D341Med (cell line): ENCODE measurements at places on chromosomes 4 and X.

GRCh38 chrX:151974336-151975227 is at the start of gene GABRE:
TSS of gene GABRE (minus strand) at chrX:151974676. CDS start at chrX:151974625, 51 bp downstream.
- DNase-seq = no peak

GRCh38 chrX:17413228-17413627 is 38.2 kb downstream of the NHS start:
- no peak for DNase-seq

GRCh38 chrX:74923942-74924448 is 1.3 kb downstream of the NEXMIF start:
- DNase-seq = no peak

DNA sequence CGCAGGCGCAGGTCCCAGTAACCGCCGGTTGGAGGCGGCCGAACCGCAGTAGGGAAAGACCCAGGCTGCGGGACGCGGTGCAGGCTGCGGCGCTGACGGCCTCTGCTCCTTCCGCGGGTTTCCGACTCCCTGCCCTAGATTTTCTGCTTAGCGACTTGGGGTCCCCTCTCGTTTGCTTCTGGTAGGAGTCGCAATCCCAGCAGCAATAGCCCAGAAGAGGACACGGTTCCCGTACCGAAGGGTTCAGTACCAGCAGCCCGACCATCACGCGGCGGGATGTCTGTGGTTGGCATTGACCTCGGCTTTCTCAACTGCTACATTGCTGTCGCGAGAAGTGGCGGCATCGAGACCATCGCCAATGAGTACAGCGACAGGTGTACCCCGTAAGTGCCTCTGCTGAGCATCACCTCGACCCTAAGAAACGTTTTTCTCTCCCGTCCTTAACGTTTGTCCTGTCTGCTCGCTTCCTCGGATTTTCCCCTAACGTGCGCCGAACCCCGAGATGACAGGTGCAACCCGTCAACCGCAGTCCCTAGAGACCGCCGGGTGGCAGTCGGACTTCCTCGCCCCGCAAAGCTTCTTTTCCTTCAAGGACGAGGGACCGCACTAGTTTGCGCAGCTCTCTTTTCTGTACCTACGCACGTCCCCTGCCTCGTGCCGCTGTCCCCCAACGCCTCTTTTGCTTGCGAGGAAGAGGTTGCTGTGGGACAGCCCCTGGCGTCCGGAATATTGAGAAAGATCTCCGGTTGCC is at the start of gene HSPA4L:
TSS of gene HSPA4L (plus strand) at position 48 of the 751 bp plus-strand sequence. CDS start at position 277, 229 bp downstream.
- peak; percentile 77 for DNase-seq

DNA sequence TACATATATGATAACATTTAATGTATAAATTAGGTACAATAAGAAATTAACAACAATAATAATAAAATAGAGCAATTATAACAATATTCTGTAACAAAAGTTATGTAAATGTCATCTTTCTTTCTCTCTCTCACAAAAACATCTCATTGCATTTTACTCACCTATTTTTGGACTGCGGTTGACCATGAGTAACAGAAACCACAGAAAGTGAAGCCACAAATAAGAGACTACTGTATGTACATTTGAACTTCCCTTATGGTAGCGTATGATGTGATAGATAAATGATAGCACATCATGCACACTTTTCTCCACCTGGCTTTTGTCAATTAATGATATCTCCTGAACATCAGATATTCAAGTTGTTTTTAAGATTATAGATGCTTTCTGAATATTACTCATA is 80.5 kb downstream of the HNRNPD start:
- no peak for DNase-seq

- peak; percentile 43 for DNase-seq
These were observed 133.2 kb downstream of the NLGN4X start for GRCh38 chrX:6095469-6095868.

DNA sequence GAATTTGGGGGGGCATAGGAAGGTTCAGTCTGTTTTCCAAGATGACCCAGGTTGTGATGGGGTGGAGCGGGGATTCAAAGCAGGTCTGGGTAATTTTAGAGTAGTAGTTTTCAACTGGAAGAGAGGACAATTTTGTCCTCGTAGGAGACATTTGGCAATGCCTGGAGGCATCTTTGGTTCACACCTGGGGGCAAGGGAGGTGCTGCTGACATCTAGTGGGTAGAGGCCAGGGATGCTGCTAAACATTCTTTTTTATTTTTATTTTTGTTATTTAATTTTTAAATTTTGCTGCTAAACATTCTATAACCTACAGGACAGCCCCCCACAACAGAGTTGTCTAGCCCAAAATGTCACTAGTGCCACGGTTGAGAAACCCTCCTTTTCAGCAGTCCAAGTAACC is 1.9 kb downstream of the RAB9A start:
- no peak for DNase-seq

- DNase-seq = no peak
These were observed 130.7 kb upstream of the MAGEB18 start for GRCh38 chrX:26007462-26007861.

DNA sequence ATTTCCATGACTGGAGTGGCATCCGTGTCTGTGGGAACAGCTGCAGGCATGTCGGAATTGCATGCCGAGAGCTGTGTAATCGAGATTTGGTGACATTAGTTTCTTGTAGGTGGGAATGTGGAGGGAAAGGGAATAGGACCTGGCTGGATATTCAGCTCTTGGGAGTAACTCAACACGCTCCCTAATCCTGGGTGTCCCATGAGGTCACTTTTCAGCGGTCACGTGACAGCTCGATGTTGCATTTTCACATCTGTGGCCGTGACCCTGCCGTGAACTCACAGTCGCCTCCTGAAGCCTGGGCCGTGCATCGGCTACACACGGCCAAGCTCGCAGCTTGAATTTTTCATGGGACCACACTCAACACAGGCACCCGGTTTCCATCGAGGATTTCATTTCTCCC is 25.8 kb upstream of the PSAPL1 start:
- no peak for DNase-seq

- no peak for DNase-seq
These were observed 1027.2 kb downstream of the FAT4 start for GRCh38 chr4:126341927-126342326.

DNA sequence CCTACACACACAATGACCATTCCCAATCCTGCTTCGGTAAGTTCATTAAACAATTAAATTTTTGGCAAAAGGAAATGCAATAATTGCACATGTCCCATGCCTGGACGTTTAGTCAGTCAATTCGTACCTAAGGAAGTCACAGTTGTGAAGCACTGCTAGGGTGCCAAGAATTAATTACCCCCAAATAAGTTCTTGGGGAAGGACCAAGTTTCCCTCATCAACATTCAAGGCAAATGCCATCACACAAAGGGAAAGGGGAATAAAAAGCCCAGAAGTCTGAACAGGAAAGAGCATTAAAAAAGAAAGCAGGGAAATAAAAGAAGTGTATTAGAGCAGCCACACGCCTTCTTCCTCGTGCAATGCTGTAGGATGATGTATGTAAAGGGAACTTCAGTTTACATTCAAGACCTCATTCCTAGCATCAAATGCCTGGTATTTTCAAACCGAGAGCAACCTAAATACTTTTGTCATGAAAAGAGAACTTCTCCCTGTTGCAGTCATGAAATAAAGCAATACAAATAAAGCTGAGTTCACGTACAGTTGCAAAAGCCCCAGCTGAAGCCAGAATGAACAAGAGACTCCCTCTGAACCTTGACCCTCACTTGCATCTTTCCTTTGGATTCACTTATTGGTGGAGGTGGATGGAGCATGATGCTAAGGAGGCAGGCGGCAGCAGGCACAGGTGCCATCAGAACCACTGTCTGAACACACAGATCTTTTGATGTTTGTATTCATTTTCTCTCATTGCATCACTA is 124.0 kb upstream of the PPARGC1A start:
- no peak for DNase-seq

DNA sequence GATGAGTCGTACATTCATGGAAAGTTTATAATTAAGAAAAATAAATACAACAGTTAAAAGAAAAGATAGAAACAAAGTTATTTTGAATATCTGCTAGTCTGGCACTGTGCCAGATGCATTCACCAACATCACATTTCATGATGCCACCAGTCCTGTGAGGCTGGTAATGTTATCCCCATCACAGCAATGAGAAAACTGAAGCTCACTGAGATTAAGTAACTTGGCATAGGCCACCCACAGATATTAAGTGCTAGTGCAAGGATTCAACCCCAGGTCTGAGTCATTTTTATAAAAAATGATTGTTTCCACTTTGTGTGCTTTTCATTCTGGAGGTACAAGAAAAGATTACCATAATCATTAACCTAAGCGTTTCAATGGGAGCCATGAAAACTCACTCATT is 65.0 kb upstream of the IL15 start:
- no peak for DNase-seq

GRCh38 chr4:147786031-147786430 is 54.1 kb downstream of the ARHGAP10 start:
- no peak for DNase-seq

DNA sequence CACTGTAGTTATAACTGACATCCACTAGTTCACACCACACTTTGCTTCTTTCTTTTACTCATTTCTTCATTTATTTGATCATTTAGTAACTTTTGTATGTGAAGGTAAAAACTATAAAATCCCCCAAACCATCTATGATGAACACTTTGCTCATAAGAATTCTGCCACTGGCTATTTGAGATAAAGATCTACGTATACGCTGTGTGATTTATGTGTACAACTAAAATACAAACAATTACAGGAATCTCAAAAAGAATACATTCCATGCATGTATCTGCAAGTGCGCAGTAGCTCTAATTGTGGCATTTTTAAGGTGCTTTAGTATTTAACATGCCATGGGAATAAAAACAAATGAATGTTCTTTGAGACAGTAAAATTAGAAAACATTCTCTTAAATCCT is 156.9 kb upstream of the NAP1L5 start:
- no peak for DNase-seq

GRCh38 chr4:63618883-63619718 is 790.1 kb downstream of the TECRL start:
- DNase-seq = no peak

GRCh38 chrX:119692191-119693039 is 553 bp downstream of the SEPTIN6 start:
- peak; percentile 64 for DNase-seq

DNA sequence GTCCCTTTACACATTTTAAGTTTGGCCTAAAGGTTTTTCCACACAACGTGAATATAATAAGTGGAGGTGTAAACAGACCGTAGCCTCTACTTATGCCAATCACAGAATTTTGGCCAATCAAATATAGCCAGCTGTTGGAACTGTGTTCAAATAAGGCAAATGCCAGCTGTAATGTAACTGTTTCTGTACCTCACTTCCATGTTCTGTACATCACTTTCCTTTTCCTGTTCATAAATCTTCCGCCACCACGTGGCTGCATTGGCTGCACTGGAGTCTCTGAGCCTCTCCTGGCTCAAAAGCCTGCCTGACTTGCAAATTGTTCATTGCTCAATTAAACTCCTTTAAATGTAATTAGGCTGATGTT is 105.1 kb upstream of the SMIM31 start:
- no peak for DNase-seq

- DNase-seq = no peak
These were observed 324.4 kb downstream of the CAMK2D start for GRCh38 chr4:113437129-113437528.

DNA sequence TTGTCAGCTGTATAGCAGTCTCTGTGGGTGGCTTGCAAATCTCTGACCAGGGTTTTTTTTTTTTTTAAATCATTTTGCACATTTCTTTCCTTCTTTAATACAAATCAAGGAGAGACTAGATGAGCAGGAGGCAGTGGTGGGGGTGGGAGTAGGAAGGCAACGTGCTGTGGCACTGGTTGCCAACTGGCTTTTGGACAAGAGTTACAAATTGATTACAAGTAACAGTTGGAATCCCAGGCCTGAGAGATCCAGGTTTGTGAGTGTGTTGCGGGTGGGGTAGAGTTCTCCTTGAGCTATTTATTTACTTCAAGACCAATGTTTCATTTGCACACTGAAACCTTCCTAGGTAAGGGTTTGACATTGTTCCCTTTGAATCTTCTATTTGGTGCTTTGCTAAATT is 325.3 kb downstream of the AFF2 start:
- DNase-seq = no peak

DNA sequence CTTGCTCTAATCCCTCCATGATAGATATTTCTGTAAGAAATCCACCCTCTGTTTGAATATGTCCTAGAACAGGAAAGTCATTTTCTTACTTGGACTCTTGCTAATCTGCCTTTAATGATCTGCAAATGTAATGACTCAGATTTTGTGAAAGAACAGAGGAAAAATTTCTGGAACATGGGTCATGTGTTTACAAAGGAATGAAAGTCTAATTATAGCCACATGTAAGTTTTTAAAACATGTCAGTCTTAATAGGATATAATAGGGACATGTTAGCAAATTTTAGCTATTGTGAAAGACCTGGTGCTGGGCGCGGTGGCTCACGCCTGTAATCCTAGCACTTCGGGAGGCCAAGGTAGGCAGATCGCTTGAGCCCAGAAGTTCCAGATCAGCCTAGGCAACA is 47.6 kb downstream of the GRK4 start:
- DNase-seq = no peak

- no peak for DNase-seq
These were observed 180.4 kb downstream of the OR13H1 start for GRCh38 chrX:131724292-131724691.

- DNase-seq = peak; percentile 19
These were observed 83.0 kb downstream of the HTRA3 start for GRCh38 chr4:8352368-8353157.

DNA sequence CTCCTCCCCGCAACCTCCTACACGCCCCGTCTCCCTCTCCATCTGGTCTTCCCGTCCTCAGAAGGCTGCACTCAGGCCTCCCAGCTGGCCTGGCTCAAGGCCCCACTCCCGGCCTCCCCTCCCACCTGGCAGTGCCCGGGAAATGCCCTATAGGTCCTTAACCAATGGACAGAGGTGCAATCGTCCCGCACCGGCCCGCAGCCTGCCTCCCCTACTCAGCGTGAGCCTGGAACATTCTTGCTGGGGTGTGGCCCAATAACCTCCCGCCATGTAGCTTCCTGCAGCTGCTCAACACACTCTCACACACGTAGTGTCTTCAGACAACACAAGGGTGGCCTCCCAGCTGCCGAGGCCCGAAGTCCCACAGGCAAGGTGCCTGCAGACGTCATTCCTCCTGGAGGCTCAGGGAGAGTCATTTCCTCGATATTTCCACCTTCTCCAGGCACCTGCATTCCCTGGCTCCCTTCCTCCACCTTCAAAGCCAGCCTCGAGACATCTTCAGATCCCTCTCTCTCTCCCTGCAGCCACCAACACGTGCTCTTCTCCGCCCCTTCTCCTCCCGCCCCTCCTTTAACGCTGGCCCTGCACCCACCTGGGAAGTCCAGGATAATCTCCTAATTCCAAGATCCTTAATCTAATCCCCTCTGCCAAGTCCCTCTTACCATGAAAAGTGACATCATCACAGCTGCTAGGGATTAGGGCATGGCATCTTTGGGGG is 56.2 kb downstream of the ADRA2C start:
- no peak for DNase-seq
